ENCODE measurements at places on chromosomes 6 and 20. TPM values are rescaled to one million over a fixed set of nuclear protein-coding genes. Genes with fewer than 3 reads are reported as not detected.
A peak's percentile ranks its signal among the peaks of the same experiment; 100 is the strongest.

GRCh38 chr6:13874191-13874549, 50.6 kb upstream of the RNF182 start:
- no peak for DNase-seq

DNA sequence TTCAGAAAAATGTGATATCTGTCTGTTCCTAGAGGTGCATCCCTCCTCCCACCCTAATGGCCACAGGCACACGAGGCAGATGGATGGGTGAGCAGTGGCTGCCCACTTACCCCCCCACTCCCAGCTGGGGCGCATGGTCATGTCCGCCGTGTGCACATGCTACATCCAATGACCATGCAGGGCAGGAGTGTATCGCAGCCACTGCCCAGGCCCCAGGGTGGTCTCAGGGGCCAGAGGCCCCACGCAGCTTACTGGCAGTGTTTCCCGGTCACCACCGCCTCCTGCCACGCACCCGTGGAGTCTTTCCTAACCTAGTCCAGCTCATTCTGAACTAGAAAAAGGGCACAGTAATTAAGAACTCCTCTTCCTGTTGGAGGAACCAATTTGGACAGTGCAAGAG, 11.7 kb upstream of the HTR1B start:
- DNase-seq = no peak

GPR6 gene
- not detected for polyA plus RNA-seq

CALHM5 gene
- polyA plus RNA-seq = 2.3 TPM

DNA sequence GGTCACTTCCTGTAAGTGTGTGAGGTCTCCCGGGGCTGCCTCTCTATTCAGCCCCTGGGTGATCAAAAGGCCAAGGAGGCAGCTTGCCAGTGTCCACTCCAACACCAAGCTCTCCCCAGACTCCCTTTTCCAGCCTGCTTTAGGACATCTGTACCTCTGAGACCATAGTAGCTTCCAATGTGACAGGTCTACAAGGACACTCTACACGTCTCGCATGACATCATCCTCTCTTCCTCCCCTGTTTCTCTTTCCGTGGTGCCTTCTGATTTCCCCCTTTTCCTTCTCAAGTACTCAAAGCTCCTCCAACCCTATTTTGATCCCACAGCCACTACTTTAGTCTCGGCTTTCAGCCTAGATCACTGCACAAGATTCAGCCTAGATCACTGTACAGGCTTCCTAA, 26.4 kb downstream of the HLA-F start:
- no peak for DNase-seq

GRCh38 chr6:41584205-41584604, 38.0 kb downstream of the FOXP4 start:
- no peak for DNase-seq

DNA sequence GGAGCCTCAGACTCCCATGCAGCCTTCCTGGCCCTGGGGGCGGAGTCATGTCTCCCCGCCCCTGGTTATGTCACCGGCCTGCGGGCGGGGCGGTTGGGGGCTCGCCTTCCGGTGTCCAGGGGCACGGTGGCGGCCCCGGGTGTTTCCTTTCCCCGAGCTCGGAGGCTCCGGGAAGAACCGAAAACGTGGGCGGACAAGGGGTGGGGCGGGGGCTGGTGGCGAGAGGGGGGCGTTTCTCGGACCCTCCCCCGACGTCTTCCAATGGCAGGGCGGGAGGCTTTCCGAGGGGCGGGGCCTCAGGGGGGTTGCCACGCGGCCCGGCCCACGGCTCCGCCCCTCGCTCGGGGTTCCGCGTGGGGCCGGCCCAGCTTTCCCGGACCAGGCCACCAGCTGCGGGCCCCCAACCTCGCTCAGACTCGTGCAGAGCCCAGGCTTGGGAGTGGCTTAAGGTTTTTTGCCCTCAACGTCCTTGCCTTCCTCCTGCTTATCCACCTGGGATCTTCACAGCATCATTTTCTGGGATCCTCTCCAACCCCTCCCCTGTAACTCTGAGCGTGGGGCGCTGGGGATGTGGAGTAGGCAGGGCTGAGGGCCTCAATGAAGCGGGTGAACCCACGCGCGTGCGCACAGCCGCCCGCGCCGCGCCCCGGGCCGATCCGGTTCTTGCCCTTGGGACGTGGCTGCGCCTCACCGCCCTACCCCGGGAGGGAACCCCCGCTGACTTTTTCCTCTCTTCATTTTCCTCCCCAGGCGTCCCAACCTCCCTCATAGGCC, 2.1 kb upstream of the NRN1 start:
- no peak for DNase-seq

DNA sequence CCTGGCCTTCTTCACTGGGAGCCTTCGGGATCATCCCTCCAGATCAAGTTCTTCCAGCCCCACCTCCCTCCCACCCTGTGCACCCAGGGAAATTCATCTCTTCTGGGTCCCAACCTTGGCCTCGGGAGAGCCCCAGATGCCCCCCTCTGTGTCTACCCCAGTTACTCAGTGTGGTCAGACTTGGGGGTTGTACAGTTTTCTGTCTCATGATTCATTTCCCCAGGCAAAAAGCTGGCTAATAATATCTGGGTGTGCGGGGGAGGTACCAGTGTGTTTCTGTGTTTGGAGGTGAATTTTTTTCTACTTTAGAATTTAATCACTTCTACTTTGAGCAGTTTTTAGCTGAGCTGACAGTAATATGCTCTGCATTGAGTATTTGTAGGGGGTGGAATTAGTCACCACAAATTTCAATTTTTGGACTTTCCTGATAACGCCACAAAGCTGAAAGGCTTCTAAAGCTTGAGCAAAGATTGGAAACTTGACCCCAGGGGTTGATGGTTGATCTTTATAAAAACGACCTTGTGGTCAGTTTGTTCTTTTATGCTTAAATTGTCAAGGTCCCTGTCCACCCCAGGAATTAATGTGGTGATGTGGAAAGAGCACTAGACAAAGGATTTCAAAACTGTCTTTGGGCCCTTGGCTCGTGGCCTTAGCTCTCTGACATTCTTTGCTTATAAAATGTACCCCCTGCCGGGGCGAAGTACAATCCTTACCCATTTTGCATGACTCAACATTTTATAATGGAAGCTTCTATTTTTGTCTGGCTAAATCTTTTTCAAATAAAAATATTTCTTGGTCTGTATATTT, 284.7 kb upstream of the TAB2 start:
- DNase-seq = no peak

- DNase-seq = no peak
Observed at GRCh38 chr6:56381801-56382251, 134.4 kb upstream of the COL21A1 start.

FAM162B gene
- 6.1 TPM for polyA plus RNA-seq

GRCh38 chr20:50438986-50439407, 71.2 kb upstream of the PTPN1 start:
- DNase-seq = no peak

DNA sequence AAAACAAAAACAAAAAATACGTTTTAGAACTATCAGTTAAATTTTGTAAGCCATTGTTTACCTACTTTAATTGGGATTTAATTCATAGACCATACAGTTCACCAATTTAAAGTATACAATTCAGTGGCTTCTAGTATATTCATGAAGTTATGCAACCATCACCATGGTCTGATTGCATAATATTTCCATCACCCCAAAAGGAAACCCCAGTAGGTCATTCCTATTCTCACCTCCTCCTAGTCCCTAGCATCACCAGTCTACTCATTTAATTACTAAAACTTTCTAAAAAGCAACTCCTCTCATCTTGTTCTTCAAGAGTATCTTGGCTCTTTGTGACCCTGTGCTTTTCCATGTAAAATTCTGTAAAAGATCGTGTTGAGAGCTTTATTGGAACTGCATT, 60.2 kb downstream of the ASXL1 start:
- DNase-seq = no peak

- DNase-seq = peak; percentile 45
Observed at GRCh38 chr20:51372176-51372803, 170.2 kb downstream of the NFATC2 start.

GRCh38 chr20:51715163-51715855, 52.9 kb downstream of the ATP9A start:
- no peak for DNase-seq
